HT1080 (cell line): ENCODE measurements at places on chromosomes 6 and 20.

- DNase-seq = no peak
Observed at GRCh38 chr20:47689731-47690130, 95.5 kb downstream of the SULF2 start.

DNA sequence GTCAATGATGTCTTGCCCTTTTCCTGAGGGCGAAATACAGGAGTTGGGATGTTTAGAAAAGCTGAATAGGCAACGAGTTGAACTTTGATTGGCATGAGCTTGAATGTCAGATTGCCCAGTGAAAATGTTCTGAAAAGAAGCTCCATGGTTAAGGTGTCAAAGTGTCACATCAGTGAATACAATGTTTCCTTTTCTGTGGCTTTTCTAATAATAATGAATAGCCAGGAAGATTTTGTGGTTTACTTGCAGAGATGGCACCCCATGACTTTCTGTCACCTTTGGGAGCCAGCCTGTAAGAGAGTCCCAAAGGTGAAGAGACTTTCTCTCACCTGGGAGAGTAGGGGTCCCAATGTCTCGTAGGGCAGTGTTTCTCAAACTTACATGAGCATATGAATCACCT is 119.2 kb downstream of the KCNQ5 start:
- DNase-seq = no peak

GRCh38 chr20:59231124-59231804 is 67.6 kb downstream of the ZNF831 start:
- no peak for DNase-seq

DNA sequence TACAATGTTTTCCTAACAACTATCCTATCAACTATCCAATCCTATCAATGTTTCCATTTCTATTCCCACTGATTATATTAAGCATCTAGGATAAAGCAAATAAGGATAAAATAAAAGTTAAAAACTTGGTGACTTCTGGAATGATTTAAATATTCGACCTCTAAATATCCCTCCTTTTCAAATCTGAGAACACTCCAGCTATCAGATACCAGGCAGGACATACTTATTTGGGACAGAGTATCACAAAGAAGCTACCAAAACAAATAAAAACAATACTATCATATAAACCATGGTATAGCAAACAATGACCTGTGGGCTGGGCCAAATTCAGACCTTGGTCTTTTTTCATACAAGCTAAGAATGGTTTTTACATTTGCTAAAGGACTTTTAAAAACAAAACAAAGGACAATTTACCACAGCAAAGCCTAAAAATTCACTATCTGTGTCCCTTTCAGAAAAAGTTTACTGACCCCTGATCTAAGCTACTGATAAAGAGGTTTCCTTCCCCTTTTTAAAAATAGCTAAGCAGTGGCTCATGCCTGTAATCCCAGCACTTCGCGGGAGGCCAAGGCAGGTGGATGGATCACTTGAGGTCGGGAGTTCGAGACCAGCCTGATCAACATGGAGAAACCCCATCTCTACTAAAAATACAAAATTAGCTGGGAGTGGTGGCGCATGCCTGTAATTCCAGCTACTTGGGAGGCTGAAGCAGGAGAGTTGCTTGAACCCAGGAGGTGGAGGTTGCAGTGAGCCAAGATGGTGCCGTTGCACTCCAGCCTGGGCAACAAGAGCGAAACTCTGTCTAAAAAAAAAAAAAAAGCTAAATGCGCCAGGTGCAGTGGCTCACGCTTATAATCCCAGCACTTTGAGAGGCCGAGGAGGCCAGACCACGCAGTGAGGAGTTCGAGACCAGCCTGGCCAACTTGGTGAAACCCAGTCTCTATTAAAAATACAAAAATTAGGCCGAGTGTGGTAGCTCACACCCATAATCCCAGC is 6.0 kb downstream of the NUP153 start:
- DNase-seq = no peak

DNA sequence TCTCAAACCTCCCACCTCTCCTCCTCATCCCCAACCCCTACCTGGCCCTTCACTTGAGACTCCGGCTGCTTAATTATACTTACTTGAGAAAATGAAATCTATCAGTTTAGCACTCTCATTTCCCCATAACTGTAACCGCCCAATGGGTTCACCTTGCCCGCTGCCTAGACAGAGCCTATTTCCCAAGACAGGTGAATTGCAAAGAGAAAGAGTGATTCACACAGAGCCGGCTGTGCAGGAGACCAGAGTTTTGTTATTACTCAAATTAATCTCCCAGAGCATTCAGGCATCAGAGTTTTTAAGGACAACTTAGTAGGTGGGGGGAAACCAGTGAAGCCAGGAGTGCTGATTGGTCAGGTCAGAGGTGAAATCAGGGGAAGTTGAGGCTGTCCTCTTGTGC is 301.4 kb upstream of the CDYL start:
- no peak for DNase-seq
